ENCODE measurements at places on chromosomes 6 and 20.

GRCh38 chr20:25259358-25259757 lies 11.5 kb downstream of the PYGB start:
- no peak for DNase-seq

GRCh38 chr6:13438126-13438525 lies 49.3 kb downstream of the GFOD1 start:
- no peak for DNase-seq

- DNase-seq: no peak
Observed at GRCh38 chr20:63378626-63379025, 17.5 kb upstream of the CHRNA4 start.

GRCh38 chr6:111844376-111844775 lies 28.9 kb downstream of the FYN start:
- no peak for DNase-seq
